IPS DF 6.9 (cell line): ENCODE measurements at places on chromosomes 3 and 15.

DNA sequence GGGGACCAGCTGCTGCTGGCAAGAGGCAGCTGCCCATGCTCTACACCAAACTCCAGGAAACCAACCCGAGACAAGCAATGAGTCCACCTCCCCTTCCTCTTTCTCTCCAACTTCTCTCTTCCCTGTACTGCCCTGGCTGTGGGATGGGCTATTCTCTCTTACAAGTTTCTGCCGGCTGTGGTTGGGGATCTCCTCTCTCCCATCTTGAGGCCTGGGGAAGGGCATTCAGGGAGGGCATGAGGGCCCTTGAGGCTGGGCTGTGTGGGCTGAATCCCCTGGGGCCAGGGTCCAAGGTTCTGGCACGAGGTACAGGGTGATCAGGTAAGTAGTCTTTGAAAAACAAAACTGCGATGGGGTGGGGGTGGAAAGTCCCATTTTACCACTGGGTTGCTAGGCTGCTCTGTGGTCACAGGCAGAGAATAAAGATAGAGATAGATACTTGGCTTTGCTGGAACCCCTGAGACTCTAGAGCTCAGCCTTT is 32.3 kb upstream of the CTSH start:
- DNase-seq: no peak

DNA sequence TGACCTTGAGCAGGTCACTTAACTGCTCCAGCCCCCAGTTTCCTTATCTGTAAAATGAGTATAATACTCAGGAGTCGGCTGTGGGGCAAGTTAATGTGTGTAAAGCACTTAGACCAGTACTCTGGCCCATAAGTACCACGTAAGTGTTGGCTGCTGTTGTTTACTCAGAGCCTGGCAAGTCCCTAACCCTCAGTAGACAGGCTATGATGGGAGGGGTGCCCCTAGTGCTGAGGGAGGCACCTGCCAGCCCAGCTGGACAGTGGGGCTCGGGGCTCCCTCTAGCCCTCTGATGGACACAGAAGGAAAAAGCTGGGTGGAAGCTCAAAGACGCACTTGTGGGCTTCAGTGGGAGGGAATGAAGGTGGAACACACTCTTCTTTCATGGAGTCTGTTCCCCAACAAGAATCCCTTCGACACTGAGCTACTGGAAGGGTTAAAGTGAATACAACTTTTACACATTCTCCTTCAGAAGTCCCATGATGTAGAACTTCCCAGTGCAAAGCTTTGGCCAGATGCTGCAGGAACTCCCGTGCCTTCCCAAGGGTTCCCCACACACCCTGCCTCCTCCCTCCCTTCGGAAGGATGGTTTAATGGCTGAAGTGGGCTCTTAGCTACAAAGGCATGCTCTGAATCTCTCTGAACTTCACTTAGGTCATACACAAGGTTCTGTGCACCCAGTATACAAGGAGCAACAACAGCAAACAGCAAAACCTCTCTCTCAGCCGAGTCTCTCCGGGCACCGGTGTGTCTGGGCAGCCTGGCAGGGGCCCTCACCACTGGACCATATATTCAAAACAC is 25.4 kb downstream of the TMEM44 start:
- DNase-seq: no peak

DNA sequence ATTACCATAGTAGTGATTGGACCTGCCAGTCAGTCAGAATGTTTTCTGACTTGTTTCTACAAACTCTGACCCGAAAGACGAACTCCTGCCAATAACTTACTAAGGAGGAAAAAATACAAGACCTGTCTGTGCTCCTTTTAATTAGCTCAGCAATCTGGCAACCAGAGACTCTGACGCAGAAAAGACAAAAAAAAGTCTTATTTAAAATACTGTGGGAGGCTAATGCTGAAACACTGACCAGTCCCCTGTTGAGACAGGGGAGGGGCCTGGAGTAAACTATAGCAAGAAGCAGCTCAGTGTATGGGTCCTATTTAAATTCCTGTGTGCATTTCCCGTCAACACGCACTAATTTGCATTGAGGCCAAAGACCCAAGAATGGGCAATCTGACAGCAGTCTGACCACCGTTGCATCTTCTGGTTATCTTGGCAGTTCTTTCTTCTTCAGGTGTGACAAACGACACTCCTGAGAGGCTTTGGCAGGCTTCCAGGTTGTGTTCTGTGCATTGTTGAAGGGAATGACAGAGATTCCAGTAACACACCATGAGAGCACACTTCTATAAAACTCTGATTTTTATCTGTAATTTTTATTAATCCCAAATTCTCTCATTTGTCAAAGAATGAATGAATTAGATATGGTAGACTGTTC is 1114.3 kb downstream of the IGSF11 start:
- no peak for DNase-seq

DNA sequence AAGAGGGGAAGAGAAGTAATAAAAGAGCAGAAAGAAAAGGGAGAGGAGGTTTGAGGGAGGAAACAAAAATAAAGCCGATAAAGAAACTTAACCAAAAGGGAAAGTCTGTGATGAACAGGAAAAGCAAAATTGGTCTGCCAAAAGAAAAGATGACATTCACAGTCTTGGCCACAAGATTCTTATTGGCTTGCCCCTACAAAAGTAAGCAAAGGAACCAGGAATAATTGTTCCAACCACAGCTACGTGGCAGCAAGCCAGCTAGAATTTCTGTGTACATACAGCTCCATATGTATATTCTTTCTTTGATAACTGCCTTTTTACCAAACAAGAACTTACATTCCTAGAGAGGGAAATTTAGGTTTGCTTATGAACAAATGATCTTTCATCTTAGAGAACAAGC is 79.6 kb downstream of the MLH1 start:
- no peak for DNase-seq

DNA sequence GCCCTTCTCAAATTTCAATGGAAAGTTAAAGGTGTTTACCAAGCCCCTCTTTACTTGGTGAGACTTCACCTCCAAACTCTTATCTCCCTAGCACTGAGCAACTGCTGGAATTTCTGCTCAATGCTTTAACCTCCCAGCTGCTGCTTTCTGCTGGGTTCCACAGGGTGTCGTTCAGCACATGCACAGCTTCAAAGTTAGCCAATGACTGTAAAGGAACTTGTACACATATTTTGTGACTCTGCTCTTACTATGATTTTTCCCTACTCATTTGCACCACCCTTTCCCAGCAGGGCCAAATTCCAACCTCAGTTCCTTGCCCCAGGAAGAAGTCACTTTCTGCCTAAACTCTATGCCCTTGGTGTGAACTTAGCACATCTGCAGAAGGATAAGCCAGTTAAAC is 89.7 kb downstream of the ULK4 start:
- DNase-seq: no peak

DNA sequence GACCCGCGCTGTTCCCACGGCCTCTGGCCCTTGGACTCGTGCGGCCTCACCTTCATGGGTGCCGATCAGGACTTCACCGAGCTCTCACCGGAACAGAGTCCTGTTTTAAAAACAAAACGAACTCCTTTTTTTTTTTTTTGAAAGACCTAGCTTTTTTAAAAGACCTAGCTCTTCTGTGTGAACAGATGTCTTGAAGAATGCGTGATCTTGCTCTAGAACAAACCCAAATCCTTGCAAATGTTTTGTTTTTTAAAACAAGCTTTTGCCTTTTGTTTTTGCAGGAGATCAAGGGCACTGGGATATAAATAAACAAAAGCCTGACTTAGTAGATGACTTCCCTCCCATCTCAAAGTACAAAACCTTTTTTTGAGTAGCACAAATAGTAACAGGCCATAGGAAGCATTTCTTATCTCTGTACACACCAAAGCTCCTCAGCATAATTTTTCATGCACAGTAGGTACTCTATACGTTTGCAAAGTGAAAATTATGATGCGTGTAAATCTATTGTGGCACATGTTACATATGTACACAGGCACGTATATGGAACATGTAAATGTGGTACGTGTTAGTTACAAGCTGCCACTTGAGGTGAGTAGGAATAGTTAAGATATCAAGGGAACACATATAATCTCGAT is 1.1 kb upstream of the MSL2 start:
- no peak for DNase-seq

DNA sequence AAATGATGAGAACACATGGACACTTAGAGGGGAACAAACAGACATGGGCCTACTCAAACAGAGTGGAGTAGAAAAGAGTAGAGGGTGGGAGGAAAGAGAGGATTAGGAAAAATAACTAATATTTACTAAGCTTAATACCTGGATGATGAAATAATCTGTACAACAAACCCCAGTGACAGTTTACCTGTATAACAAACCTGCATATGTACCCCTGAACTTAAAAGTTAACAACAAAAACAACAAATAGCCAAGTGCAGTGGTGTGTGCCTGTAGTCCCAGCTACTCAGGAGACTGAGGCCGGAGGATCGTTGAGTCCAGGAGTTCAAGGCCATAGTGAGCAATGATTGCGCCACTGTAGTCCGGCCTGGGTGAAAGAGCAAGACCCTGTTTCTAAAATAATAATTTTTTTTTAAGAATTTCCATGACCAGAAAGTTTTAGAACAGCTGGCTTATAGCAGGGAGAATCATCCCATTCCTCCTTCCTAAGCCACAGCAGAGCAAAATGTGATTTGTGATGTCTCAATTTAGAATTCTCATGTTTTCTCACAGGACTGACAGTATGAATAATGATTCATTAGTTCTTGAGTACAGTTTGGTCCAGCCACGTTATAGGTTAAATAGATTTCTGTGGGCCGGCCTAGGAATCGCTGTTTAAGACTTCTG is 150.0 kb downstream of the ZNF609 start:
- no peak for DNase-seq

- no peak for DNase-seq
These were observed 16.9 kb upstream of the NXPE3 start for GRCh38 chr3:101762041-101762646.

DNA sequence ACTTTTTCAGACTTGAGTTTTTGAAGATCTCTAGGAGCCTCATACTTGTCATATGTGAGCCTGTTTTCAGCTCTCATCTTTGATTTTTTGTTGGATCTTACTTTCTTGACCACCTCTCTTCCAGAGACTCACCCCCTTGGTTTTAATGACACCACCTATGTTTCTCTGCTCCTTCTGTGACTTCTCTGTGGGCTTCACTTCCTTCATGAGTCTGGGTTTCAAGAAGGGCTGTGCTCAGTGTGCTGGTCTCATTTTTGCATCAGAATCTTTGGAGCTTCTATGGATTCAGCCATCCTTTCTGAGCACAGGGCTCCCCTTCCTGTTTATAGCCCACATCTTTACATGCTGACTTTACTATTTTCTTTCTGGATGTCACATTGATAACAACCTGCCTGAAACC is 17.7 kb downstream of the PPM1L start:
- no peak for DNase-seq

DNA sequence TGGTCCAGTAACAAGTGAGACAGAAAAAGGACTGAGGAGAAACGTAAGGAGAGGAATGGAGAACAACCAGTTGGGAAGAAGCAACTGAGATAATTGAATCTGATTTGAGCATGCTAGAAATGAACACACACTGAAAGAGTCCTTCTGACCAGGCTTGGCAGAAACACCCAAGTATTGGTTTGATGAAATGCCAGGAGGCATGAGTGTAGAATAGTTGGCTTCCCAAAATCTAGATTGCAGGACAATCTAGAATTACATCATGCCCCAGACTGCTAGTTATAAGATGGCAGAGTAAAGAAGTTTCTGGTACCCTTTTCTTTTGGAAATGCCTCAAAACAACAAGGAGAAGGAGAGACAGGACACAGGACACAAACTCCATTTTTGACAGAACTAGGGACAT is 189.7 kb upstream of the STT3B start:
- DNase-seq: no peak

DNA sequence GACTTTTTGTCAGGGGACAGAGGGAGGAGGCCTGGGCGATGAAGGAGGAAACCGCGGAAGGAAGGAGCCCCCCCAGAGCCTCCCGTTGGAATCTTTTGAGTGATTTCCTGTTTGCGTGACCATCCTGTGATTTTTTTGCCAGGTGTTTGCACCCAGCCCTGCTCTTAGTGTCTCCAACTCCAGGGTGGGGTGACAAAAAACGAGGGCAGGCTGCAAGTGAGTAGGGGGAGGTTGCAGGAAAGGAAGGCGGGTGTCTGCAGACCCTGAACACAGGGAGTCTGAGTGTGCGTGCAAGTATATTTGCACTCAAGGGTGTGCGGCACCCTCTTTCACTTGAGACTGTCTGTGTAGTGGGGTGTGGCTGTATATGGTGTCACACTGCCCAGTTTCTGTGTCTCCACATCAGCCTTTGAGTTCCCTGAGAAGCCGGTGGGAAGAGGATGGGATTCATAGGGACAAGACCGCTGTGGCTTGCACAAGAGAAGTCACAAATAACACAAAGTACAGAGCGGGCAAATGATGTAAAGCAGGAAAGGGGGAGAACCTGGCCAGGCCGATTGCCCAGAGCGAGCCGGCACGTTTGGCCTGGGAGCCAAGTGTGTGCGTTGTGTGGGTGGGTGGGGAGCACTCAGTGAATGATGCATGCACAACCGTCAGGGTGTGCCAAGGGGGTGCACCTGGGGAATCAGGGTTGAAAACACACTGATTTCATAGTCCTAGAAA is 6.6 kb downstream of the ISLR2 start:
- no peak for DNase-seq

GRCh38 chr15:48650931-48651330 is 5.4 kb upstream of the FBN1 start:
- no peak for DNase-seq

DNA sequence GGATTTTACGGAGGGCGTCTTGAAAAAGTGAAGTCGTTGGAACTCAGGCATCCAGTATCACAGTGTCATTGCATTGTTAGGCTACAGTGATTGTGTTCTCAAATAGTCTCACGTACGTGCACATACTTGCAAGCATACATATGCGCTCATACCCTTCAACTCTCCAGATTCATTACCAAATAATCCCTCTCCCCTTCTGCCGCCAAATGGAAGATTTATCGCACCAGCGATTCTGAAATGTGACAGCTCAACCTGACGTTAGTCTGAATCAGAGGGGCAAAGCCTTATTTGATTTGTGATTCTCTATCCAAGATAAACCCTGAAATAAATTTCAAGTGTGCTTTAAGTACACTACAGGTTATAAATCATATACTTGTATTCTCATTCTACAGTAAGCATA is 119.4 kb downstream of the GADL1 start:
- DNase-seq: no peak

DNA sequence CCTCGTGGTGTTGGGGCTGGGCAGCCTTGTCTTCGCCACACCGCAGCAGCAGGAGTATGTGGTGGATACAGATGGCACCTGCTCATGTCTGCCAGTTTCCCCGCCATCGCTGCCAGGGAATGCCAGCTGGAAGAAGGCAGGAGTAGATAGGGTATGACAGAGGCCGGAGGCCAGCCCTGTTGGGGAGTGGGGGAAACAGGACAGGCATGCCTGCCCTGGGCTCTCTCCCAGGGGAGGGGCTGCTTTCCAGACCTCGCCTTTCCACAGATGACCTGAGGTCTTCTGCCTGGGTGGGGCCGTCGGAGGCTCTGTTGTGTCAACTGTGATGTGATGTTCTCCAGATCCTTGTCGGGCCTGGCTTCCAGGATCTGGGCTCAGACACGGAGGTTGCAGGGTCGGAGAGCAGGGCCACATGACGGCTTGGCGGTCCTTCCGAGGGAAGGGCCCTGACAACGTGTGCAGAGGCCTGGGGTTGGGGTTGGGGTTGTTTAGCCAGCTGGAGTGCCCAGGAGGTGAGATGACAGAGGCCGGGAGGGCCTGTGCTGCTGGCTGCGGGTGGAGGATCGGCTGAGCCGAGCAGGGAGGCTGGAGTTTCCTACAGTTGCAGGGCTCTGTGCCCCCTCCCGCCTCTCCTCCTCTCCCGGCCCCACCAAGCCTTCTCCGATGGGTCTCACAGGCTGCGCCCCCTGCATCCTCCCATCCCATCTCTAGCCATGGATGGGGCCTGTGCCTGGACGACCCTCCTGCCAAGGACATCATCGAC is 102.0 kb downstream of the TBC1D2B start:
- no peak for DNase-seq

GRCh38 chr3:132445817-132446216 is 28.5 kb downstream of the DNAJC13 start:
- DNase-seq: no peak

GRCh38 chr3:159856590-159857104 is 132.0 kb upstream of the IL12A start:
- DNase-seq: no peak
